ENCODE measurements at places on chromosomes 3 and 15. TPM values are rescaled to one million over a fixed set of nuclear protein-coding genes. Genes with fewer than 3 reads are reported as not detected.

DNA sequence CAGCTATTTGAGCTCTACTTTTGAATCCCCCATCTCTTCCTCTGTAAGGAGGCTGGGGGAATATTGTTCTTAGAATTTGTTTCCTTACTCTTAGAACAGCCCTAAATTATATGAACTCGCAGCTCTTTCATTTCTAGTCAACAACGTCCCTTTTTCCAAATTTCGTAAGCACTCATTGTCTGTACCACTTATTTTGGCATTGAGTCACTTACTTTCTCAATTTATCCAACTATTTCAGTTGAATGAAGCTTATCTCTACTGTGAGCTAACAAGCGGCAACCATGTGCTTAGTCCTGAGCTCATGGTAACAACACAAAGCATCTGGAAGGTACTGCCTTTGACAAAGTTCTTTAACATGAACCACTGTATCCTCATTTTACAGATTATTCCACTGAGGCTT is 191.1 kb downstream of the GREM1 start:
- no peaks in the 10 kb centered on the region for H3K4me1 ChIP-seq
- H3K27me3 ChIP-seq, result no peaks in the 10 kb centered on the region
- no peak overlapping the region for H3K27ac ChIP-seq
- no peaks in the 10 kb centered on the region for H3K36me3 ChIP-seq
- DNase-seq, result no peak

GRCh38 chr3:27607370-27607769 is 114.8 kb downstream of the EOMES start:
- H3K27ac ChIP-seq, result no peak overlapping the region
- peaks cover 8% of the 10 kb centered on the region for H3K4me1 ChIP-seq
- H3K4me3 ChIP-seq, result no peak overlapping the region
- DNase-seq, result no peak

DNA sequence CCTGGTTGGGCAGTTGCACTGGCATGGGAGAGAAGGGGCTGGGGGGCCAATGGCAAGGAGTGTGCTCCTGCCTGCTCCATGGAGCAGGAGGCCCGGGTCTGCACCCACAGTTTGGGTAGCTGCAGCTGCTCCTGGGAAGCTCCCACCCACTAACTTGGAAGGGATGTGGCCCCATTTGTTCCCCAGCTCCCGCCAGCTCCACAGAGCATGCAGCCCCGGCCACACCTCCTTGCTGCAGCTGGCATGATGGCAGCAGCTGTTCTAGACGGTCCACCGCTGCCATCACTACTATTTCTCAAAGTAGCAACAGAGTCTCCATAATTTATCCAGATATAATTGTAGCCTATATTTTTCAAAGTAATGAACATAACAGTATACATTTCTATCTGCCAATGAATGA is 65.8 kb downstream of the PIK3CB start:
- no peaks in the 10 kb centered on the region for H3K27me3 ChIP-seq
- no peak overlapping the region for H3K4me3 ChIP-seq
- no peak for DNase-seq
- H3K27ac ChIP-seq, result no peak overlapping the region
- H3K4me1 ChIP-seq, result peaks cover 3% of the 10 kb centered on the region

GRCh38 chr15:99508852-99509251 is 56.9 kb upstream of the MEF2A start:
- no peak overlapping the region for H3K4me3 ChIP-seq
- H3K4me1 ChIP-seq, result peaks cover 58% of the 10 kb centered on the region
- H3K27me3 ChIP-seq, result no peaks in the 10 kb centered on the region
- no peaks in the 10 kb centered on the region for H3K36me3 ChIP-seq
- H3K27ac ChIP-seq, result peak overlapping the region; percentile 6

The SHQ1 gene
- total RNA-seq, result 12.9 TPM

All from suprapubic skin (tissue), 4 donors.